Chondrocyte (in vitro differentiated cells): ENCODE measurements at places on chromosomes 5 and 9.

DNA sequence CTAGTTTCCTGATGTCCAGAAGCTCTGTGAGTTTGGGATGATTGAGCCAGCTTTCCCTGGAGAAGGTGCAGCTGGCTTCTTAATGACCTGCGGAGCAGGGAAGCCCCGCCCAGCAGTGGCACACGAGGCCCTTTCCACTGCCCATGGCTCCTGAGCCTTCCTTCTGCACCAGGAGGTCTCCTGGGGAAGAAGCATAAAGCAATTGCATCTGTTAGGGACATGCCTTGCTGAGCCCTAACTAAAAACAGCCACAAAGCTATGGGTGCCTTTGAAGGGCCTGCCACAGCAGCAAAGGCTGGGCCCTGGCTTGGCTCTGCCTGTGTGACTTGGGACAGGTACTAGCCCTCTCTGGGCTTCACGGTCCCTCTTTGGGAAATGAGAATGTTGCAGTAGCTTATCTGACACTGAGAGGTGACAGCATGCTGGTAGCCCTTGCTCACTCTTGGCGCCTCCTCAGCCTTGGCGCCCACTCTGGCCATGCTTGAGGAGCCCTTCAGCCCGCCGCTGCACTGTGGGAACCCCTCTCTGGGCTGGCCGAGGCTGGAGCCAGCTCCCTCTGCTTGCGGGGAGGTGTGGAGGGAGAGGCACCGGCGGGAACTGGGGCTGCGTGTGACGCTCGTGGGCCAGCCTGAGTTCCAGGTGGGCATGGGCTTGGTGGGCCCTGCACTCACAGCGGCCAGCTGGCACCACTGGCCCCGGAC, 218.4 kb downstream of the FSTL4 start:
- H3K36me3 ChIP-seq = no peaks in the 10 kb centered on the region
- H3K27ac ChIP-seq = no peak overlapping the region
- DNase-seq = no peak
- H3K4me1 ChIP-seq = no peaks in the 10 kb centered on the region
- H3K27me3 ChIP-seq = peaks cover 38% of the 10 kb centered on the region

DNA sequence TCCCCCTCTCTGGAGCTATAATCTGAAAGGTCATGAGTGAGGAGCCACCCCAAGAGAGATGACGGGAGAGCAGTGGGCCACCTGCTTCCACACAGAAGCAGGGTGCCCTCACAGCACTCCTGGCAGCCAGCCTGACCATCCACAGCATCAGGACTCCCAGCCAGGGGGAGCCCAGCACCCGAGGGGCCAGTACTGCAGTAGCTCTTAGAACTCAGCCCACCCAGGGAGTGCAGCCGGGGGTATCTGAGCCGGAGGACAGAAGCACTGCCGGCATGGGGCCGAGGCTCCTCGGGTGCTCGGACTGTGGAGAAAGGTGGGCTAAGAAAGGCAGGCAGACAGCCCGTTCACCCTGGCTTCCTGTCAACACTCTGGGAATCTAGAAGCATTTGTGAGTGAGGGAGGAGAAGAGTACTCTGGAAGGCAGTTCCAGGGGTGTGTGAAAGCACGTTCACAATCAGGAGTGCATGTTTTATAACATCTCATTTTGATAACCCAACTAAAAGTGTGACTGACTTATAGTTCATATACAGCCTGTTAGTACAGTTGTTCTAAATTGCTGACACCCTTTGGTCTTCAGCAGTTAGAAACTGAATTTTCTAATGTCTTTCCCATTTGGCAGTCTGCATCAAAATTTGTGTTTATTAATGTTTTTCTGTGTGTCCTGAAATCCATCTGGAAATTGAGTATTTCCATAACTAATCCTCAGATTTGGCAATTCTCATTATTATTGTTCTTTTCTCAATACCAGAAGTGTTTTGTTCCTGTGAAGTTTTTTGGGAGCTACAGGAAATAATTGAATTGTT, 25.9 kb upstream of the ASPN start:
- DNase-seq = no peak
- no peaks in the 10 kb centered on the region for H3K27me3 ChIP-seq
- peaks cover 80% of the 10 kb centered on the region for H3K4me1 ChIP-seq
- H3K4me3 ChIP-seq = no peak overlapping the region

- no peak overlapping the region for H3K27ac ChIP-seq
- H3K36me3 ChIP-seq = no peaks in the 10 kb centered on the region
- H3K4me1 ChIP-seq = peaks cover 6% of the 10 kb centered on the region
- no peaks in the 10 kb centered on the region for H3K27me3 ChIP-seq
- DNase-seq = no peak
- H3K4me3 ChIP-seq = no peak overlapping the region
Observed at GRCh38 chr9:5953743-5954707, 61.4 kb downstream of the RANBP6 start.

DNA sequence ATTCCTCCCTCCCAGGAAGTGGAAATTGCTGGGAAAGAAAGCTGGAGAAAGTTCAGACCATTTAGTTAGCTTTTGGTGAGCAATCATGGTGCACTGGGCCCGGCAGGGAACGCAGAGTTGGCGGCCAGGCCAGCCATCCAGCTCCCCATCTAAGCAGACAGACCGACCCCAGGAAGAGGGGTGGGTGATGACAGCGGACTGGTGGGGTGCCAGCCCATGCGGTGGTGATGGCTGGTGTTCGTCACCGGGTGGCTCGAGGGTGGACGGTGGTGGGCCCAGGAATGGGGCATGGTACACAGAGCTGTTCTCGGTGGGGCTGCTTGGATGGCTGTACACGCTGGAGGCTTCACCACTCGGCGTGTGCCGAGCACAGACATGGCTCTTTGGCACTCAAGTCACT, 85.6 kb upstream of the ARAP3 start:
- no peak overlapping the region for H3K4me3 ChIP-seq
- H3K27me3 ChIP-seq = peaks cover 26% of the 10 kb centered on the region
- peaks cover 5% of the 10 kb centered on the region for H3K4me1 ChIP-seq
- no peak for DNase-seq
- H3K36me3 ChIP-seq = peaks cover 2% of the 10 kb centered on the region

DNA sequence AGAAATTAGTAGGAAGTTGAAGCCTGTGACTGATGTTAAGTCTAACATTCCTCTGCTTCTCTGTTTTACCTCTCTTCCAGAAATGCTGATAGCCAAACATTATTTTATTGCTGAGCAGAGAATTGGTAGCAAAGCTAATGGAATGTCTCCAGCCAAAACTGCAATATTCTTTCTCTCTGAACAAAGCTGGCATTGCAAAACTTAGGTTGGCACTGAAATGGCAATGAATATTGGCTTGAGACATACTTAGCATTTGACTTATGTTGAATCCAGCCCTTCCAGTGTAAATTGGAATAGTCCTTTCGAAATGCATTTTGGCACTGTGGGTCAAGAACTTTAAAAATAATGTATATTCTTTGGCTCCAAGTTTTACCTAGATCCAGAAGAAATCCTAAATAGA, 21.1 kb downstream of the FAF2 start:
- no peak overlapping the region for H3K27ac ChIP-seq
- no peak for DNase-seq
- no peaks in the 10 kb centered on the region for H3K27me3 ChIP-seq
- peaks cover 37% of the 10 kb centered on the region for H3K4me1 ChIP-seq
- H3K4me3 ChIP-seq = no peak overlapping the region

DNA sequence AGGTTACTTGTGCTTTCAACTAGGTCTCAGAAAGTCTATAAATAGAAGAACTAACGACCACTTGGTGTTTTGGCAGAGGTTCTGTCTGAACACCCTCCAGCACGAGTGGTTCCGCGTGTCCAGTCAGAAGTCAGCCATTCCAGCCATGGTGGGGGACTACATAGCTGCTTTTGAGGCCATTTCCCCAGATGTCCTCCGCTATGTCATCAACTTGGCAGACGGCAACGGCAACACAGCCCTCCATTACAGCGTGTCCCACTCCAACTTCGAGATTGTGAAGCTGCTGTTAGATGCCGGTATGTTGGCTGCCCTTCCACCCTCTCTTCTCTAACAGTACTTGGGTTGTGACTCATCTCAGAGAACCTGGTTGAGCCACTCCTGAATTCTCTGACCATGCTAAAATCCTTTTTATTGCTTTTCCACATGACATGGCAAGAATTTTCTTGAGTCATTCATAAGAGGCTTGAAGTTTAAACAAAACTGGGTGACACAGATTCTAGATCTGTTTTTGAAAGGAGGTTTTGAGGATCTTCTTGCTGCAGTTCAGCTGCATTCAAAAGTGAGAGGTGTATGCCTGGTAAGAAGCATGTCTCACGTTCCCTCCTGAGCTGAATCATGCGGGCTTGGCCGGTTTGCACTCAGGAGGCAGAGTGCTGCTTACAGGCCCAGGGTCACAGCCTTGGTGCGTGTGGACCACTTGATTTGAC, 103.1 kb upstream of the DMRT1 start:
- peaks cover 35% of the 10 kb centered on the region for H3K4me1 ChIP-seq
- H3K4me3 ChIP-seq = no peak overlapping the region
- H3K27me3 ChIP-seq = no peaks in the 10 kb centered on the region
- H3K27ac ChIP-seq = peak overlapping the region; percentile 92
